Esophagus squamous epithelium (tissue), 5 donors: ENCODE measurements at places on chromosomes 1 and 21.

DNA sequence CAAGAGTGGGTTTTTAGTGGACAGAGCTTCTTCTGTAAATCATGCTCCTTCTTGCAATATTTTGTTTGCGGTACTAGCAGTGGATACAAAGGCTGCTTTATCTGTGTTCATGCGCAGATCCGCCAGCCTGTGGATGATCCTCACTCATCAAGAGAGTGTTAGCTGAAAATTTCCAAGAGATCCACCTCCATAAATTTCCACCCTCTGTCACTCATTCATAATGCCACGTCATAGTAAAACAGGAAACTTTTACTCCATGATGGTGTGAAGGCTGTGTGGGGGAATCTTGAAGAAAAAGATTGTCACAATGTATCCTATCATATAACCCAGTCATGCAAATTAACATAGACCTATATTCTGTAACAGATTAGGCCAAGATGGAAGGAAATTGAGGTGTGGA is 4.4 kb upstream of the MAPKAPK2 start:
- no peak for DNase-seq

GRCh38 chr1:15283526-15283925 is 36.5 kb downstream of the FHAD1 start:
- DNase-seq, result no peak

DNA sequence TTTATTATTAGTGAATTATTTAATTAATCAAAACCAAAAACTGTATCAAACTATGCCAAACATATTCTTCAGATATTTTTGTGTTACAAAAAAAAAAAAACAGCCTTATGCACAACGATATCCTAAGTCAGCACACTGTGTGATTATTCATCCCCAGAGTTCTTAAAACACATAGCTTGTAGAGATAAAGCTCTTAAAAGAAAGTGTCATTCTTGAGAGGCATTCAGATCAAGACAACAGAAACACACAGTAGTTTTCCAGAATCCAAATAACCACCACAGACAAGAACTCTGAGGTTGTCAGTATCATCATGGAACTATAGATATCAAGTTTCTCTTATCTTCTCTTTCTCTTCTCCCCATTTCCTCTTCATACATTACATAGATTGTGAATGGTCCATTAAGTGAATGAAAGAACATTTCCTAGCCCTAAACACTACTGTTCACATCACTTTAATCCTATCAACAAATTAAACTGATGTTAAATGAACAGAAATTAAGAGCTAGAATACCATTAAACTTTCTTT is 13.5 kb downstream of the ZZZ3 start:
- DNase-seq, result no peak

DNA sequence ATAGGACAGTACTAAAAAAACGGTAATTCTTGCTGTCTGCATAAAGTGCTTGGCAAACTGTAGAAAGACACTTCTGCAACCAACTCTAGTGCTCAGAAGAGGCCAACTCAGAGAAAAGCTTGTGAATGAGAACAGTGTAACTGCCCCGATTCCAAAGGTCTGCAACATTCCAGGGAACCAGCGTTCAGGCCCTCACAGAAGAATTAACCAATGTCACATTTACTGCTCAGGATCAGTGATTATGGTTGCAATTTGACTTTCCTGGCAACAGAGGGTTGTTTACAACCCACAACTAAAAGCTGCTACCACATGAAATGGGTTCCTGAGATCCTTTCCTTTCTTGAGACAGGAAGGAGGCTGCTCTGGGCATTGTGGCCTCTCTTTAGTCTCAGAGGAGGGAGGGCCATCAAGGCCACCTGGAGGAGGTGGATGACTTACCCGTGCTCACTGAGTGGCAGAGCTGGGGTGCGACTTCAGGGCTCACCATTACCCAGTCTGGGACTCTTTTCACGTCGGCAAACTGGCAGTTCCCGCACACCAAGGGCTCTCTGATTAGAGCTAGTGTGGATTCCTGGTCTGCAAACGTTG is 15.3 kb downstream of the SRSF4 start:
- DNase-seq, result no peak

GRCh38 chr1:30368651-30369240 is 354.6 kb downstream of the MATN1 start:
- no peak for DNase-seq

DNA sequence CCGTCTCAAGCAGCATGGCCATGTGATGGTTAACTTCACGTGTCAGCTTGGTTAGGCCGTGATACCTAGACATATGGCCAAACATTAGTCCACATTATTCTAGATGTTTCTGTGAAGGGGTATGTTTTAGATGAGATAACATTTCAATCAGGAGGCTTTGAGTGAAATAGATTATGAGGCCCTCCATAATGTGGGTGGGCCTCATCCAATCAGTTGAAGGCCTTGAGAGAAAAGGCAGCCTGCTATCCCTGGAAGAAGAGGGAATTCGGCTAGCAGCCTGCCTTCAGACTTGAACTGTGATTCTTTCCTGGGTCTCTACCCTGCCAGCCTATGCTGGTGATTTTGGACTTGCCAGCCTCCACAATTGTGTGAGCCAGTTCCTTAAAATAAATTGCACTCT is 90.1 kb downstream of the ZSCAN20 start:
- no peak for DNase-seq

GRCh38 chr1:19647643-19648042 is 3.5 kb downstream of the NBL1 start:
- DNase-seq, result no peak

DNA sequence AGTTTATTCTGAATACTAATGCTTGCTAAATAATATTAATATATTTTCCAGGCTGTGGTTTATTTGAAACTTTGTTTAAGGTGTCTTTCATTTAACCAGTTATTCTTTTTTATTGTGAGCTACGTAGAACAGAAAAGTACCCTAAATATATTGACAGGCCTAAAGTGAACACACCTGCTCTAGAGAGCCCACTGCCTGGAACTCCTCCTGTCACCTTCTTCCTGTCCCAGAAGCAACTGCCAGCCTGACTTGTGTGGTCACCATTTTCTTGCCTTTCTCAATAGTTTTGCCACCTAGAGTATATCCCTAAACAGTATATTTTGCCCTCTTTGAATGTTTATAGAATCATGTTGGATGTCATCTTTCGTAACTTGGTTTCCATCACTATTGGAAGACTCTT is 48.5 kb downstream of the SCCPDH start:
- DNase-seq, result no peak

DNA sequence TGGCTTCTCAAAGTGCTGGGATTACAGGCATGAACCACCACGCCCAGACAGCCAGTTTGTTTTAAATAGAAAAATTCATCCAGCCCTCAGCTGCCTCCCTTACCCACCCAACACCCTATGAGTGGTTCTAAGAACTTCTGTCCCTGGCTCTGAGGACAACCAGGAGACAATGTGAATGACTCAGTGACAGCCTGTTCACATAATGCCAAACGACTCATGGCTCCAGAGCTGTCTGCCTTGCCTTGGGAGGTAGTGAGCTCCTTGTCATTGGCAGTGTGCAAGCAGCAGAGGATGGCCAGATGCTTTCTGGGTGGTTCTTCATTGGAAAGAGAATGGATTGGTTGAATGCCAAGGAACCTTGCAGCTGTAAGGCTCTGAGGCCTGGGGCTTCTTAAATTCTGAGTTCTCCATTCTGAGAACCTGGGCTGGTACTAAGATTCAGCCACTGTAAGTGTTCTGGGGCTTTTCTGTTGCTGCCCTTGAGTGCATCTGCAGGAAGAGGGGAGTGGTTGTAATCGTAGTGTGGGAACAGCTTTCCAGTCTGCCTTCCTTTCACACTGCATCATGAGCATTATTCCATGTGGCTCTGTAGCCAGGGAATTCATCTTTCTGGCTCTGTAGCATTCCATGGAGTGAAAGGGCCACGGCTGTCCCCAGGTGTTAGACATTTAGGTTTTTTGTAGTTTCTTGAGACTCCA is 5.8 kb downstream of the SERINC2 start:
- DNase-seq, result no peak

GRCh38 chr1:205680073-205680851 is at the start of gene SLC45A3:
Gene SLC45A3, minus strand, starts transcription at chr1:205680509. Its CDS starts 15,853 bp downstream, at chr1:205664656.
- no peak for DNase-seq

- DNase-seq, result no peak
These were observed 306.2 kb downstream of the TTLL7 start for GRCh38 chr1:83692524-83693381.

DNA sequence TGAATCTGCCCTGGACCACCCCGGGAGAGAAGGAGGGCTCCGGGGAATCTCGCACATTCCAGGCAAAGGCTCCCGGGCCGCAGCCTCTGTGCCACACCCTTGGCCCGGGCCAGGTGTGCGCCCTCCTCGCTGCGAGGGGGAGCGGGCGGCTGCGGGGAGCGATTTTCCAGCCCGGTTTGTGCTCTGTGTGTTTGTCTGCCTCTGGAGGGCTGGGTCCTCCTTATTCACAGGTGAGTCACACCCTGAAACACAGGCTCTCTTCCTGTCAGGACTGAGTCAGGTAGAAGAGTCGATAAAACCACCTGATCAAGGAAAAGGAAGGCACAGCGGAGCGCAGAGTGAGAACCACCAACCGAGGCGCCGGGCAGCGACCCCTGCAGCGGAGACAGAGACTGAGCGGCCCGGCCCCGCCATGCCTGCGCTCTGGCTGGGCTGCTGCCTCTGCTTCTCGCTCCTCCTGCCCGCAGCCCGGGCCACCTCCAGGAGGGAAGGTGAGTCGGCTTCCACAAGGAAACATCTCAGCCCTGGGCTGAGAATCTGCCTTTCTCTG is at the start of gene LAMC2:
Gene LAMC2, plus strand, starts transcription at position 324 of the 550 bp plus-strand sequence. Its CDS starts 89 bp downstream, at position 413.
- DNase-seq, result no peak

GRCh38 chr1:53878492-53879105 is 11.0 kb downstream of the YIPF1 start:
- DNase-seq, result no peak

DNA sequence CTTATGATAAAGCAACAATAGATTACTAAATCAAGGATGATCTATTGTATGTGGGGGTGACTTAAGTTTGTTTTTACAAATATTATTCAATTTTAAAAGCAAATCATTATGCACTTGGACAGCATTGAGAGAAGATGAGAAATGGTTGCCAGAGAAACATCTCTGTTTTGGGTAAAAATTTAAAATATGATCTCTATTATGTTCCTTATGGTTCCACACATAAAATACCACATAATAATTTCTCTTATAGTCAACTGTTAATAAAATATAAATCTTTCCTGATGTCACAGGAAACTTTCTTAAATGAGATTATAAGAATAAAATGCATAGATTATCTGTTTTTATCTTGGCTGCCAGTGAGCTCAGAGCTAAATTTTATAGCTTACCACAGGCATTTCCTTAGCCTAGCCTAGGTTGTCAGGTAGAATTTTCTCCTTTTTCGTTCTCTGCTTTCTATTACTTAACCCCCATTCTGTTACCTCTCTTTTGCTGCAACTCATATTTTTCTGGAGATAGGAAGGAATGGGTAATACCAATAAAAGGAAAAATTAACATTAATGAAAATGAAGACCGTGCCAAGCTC is 109.7 kb downstream of the TGFB2 start:
- DNase-seq, result no peak

GRCh38 chr1:162145966-162146696 is 76.6 kb downstream of the NOS1AP start:
- DNase-seq, result no peak

DNA sequence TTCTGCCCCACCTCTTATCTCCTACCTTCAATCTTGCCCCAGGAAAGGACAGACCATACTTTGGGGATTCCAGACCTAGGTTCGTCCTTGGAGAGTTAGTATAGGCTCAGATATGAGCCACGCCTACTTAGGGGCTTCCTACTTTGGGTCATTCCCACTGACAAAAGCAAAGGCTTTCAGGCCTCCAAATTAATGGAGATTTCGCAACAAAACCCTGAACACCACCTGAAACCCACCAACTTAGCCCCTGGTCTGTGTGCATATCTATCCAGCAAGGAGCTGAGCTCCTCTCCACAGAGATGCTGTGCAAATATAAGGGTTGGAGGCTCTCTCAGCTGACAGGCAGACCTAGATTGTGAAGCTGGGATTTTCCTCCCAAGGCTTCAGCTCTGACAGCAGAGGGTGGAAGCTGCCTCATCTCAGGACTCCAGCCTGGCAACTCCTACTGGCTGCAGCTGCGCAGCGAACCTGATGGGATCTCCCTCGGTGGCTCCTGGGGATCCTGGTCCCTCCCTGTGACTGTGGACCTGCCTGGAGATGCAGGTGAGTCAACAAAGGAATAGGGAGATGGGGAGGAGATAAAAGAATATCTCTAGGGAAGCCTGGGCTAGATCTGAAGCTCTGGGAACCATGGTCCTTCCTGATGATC is 2.1 kb downstream of the MPL start:
- DNase-seq, result no peak

DNA sequence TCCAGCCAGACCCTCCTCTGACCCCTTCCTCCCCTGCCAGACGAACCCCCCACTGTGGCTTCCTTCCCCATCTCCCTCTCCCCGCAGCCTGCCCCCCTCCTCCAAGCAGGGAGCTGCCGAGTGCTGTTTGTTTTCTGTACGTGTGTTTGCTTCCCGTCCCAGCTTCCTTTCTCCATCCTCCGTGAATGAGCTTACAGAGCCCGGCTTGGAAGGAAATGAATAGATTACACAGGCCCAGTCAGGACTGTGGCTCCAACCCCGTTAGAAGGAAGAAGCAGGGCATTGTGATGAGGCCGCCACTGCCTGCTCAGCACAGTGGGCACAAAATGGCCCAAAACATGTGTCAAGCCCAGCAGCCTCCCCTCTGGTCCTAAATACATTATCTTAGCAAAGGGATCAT is 123.2 kb downstream of the IGSF21 start:
- DNase-seq, result no peak
